Thymus (tissue), 14 donors: ENCODE measurements at places on chromosomes 16 and 17. TPM values are rescaled to one million over a fixed set of nuclear protein-coding genes. Genes with fewer than 3 reads are reported as not detected.

SPHK1 gene
- total RNA-seq = 5.9 TPM

MT3 gene
- total RNA-seq = 2.5 TPM

- H3K36me3 ChIP-seq = no peaks in the 10 kb centered on the region
- no peak for DNase-seq
- no peaks in the 10 kb centered on the region for H3K27me3 ChIP-seq
- no peak overlapping the region for H3K4me3 ChIP-seq
Measured at GRCh38 chr16:21103941-21104860, 46.4 kb downstream of the DNAH3 start.

GRCh38 chr17:34206569-34206968 lies 48.5 kb upstream of the CCL2 start:
- H3K36me3 ChIP-seq = no peaks in the 10 kb centered on the region
- no peak for DNase-seq
- H3K4me1 ChIP-seq = no peaks in the 10 kb centered on the region
- no peak overlapping the region for H3K4me3 ChIP-seq

GRCh38 chr17:80379348-80379747 lies 35.6 kb upstream of the ENDOV start:
- H3K4me1 ChIP-seq = no peaks in the 10 kb centered on the region
- no peak for DNase-seq
- H3K27me3 ChIP-seq = no peaks in the 10 kb centered on the region
- no peak overlapping the region for H3K4me3 ChIP-seq
- H3K36me3 ChIP-seq = peaks cover 85% of the 10 kb centered on the region
- H3K27ac ChIP-seq = no peak overlapping the region
